Astrocyte (in vitro differentiated cells and primary cell): ENCODE measurements at places on chromosomes 4 and X.

DNA sequence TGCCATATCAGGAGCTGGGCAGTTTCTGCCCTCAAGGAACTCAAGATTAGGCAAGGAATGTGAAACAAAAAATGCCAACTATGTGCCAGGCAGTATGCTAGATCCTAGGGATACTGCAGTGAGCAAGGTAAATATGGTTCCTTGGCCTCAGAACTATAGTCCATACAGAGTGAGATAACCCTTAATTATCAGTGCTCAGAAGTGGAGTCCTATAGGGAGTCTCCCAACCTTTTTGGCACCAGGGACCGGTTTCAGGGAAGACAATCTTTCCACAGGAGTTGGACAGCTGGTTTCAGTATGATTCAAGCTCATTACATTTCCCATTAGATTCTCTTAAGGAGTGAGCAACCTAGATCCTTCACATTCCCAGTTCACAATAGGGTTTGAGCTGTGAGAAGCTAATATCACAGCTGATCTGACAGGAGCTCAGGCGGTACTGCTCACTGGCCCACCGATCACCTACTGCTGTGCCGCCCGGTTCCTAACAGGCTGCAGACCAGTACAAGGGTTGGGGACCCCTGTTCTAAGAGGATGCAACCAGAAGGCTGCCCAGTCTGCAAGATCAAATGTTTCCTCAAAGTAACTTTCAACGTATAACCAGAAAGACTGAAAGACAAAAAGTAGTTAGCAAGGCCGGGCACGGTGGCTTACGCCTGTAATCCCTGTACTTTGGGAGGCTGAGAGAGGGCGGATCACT is 1.7 kb upstream of the SRP72 start:
- peak; percentile 49 for DNase-seq

- no peak for DNase-seq
Measured at GRCh38 chr4:144687466-144687865, 41.5 kb downstream of the HHIP start.

DNA sequence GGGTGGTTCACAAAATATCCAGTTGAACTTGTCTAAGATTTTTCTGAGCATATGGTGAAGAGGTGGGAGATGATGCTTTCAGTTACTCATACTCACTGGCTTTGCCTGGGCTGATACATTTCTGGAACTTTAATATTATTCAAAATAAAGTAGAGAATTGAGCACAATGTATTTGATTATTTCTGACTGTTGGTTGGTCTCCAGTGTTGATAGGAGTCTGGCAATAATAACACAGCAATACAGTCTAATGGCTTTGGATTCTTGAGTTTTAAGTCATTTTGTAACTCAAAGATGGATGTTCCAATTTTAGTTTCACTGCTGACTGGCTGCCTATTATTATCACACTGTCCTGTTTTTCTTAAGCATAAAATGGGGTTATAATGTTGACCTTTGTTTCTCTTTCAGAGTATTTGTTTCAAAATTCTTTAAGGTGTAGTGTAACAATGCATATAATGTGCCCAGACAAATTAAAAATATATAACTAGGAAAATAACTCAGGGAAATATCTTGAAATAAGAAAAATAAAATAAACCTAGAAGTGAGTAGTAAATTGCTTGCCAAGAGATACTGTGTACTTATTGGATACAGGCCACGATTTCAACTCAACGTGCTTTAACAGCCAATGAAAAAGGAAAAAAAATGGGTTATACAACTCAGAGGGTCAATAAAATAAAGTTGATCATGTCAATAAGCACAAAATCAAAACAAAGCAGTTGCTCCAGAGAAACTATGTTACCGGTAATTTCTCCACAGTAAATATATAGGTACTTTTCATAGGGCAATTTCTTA is 99.0 kb downstream of the ARSJ start:
- no peak for DNase-seq

- no peak for DNase-seq
Measured at GRCh38 chr4:41873380-41874295, 61.6 kb upstream of the TMEM33 start.

GRCh38 chr4:155339588-155339987 is 37.2 kb downstream of the MAP9 start:
- DNase-seq = no peak

- DNase-seq = peak; percentile 85
Measured at GRCh38 chr4:183241322-183241640, 78.8 kb downstream of the CLDN22 start.

- DNase-seq = no peak
Measured at GRCh38 chrX:6904156-6904555, 243.4 kb upstream of the STS start.

DNA sequence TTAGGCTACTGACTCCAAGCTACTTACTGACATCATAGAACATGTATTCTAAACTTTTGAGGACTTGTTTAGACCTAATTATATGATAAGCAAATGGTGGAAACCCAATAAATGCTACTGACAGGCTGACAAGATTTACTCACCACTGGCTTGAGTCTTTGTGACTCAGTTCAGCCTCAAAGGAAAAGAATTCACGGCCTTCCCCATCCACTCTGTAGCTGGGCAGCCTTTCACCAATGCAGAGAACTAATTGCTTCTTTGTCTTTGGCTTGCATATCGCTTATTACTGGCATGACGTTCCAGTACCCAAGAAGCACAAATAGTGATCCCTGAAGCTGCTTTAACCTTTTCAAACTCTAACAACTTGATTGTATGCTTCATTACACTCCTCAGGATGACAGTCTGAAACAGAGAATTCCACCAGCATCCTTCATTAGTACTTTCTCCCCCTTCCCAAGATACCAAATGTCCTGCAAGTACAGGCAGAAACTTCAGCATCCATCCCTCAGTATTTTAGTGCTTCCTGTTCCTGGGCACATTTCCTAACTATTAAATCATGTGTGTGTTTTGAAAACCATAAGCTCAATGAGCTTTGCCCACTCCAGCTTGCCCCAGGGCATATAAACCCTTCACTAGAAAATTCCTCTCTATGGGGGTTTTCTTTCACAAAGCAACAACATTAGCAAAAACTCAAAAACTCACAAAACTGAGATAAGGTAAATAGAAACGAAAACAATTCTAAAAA is 298.1 kb upstream of the SLC7A11 start:
- DNase-seq = peak; percentile 59

GRCh38 chr4:150451883-150452282 is 130.1 kb upstream of the MAB21L2 start:
- DNase-seq = no peak

DNA sequence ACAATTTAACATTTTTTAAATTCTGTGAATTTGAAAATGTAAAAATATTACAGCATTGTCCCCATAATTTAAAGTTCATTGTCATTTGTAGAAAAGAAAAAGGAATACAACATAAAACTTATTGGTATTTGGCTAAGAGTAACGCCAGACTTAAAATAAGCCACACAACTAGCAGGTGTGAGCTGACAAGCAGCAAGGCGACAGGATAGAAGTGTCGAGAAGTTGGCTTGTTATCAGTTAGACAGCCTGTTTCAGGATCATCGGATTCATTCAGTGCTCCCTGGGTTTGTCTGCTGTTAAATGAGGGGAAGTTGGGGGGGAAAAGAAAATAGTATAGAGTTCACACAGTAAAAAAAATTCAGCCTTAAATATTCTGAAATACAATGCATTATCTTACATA is 393.6 kb downstream of the IL15 start:
- no peak for DNase-seq

- no peak for DNase-seq
Measured at GRCh38 chr4:7476820-7477219, 42.1 kb upstream of the PSAPL1 start.

DNA sequence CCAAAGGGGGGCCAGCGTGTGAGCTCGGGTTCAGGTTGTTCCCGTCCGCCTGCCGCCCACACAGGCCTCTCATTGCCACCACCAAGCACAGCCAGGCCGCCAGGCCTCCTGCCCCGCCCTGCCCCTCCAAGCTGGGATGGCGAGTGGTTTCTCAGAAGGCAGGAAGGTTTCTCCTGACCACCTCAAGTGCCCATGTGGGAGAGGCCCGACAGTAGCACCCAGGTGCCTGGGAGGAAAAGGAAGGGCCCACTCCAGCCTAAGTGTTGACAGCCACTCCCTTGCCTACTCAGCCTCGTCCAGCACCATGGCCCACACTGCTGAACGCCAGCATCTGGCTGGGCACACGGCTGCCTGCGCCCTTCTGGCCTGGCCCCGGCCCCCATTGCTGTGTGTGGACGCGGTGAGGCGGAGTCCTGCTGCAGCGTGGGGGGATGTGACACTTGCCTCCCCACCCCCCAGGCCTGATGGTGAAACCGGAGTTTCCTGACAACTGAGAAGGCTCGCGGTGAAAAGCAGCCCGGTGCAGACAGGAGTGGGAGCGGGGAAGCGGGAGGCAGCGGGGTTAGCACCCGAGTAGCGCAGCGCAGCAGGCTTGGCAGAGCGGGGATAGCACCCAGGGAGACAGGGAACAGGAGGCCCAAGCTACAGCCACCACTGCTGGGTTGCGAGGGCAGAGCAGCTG is 19.2 kb downstream of the FLNA start:
- DNase-seq = no peak

- DNase-seq = no peak
Measured at GRCh38 chr4:107734120-107734519, 14.1 kb upstream of the PAPSS1 start.

DNA sequence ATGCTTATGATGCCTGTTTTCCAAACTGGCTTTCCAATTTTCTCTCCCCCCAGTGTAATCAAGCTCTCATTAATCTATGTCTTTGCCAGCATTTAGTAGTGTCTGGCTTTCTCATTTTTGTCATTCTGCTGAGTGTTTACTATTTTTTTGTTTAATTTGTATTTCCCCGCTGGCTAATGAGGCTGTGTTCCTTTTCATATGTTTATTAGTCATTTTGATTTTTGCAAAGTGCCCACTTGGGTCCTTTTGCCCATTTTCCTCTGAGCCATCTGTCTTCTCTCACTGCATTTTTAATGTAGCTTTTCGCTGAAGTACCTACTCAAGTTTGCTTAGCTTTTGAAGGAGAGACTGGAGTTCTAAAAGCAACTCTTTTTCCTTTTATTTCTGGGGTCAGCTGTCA is 14.7 kb downstream of the DCK start:
- no peak for DNase-seq

DNA sequence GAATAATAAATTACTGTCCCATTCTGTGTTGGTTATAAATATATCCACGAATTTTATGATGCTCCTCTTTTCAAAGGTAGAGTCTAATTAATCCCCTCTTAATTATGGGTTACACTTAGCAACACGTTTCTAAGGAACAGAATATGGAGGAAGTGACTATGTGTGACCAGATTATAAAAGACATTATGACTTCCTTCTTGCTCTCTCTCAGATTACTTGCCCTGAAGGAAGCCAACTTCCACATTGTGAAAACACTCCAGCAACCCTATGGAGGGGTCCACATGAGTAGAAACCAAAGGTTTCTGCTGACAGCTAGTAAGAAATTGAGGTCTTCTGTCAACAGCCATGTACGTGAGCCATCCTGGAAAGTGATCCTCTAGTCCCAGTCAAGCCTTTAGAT is 59.3 kb downstream of the WDFY3 start:
- no peak for DNase-seq

DNA sequence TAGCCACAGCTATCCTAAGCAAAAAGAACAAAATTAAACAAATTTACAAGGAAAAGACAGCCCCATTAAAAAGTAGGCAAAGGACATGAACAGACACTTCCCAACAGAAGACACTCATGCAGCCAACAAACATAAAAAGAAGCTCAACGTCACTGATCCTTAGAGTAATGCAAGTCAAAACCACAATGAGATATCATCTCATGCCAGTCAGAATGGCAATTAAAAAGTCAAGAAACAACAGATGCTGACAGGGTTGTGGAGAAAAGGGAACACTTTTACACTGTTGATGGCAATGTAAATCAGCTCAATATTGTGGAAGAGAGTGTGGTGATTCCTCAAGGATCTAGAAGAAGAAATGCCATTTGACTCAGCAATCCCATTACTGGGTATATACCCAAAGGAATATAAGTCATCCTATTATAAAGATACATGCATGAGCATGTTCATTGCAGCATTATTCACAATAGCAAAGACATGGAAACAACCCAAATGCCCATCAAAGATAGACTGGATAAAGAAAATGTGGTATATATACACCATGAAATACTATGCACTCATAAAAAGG is 163.0 kb upstream of the TET2 start:
- no peak for DNase-seq

DNA sequence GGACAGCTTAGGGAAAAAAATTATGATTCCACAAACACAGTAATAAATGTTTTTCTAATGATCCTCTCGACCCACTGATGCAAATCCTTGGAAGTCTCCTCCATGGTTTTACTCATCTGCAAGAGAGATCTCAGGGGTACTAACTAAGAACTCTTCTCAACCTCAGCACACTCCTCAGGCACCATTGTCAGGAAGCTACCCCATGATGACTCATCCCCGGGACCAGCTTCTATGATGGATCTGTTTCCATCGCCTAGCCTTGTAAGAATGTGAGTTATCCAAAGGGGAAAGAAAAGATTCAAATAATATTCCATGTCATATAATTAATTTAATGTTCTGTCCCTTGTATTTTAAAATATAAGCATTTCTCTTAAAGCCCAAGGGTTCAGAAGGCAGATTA is 816.1 kb upstream of the IGFBP7 start:
- DNase-seq = no peak

DNA sequence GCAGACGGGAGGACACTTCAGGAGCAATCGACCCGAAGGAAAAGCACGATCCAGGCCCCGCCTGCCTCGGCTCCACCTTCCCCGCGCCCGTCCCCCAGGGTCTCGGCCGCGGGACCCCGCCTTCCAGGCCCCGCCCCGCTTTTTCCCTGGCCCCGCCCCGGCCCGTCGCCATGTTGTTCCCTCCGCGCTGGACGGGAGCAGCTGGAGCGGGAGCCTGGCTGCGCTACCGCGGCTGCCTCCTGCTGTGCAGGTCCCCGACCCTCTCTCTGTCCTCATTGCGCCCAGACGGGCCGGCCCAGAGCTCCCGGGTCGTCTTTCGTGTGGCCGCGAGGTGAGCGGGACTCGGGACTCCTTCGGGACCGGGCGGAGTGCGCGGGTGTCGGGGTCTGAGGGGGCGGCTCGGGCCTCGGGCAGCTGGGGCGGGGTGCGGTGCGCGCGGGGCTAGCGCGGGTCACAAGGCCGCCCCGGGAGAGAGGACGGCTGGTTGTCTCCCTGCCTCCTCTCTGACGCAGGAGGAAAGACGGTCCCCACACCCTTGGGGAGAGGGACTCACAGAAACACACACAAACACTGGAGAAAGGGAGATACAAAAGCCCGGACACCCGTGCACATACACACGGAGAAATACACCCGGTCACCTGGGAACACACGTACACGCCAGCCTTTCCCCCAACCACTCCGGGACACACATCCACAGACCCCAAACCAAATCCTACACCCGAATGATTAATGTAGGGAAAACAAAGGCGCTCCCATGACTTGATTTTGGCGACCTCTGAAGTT is at the start of gene RAB9A:
TSS of gene RAB9A (plus strand) at position 171 of the 783 bp plus-strand sequence. CDS start 19,619 bp downstream, outside the sequence.
- DNase-seq = peak; percentile 32

DNA sequence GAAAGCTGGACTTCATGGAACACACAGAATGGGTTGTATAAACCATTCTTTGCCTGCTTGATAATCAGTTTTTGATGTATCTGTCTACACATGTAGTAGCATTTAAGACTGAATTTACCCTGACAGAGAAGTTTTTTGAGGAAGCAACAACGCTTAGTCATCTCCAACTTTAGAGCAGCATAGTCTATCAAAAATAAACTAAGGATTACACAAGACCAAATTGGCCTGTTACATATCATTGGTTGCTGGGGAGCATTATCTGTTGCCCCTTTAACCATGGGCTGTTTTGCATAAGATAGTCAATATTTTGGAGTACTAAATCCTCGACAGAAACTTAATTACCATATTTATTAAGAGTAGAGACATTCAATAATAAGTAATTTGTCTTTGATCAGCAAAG is 347.4 kb downstream of the FAM47B start:
- DNase-seq = no peak

GRCh38 chr4:151408380-151408629 is 671 bp upstream of the FHIP1A start:
- no peak for DNase-seq
